ENCODE measurements at places on chromosomes 16 and 17.

- DNase-seq: no peak
Observed at GRCh38 chr17:80213643-80213975, 6.5 kb downstream of the SGSH start.

DNA sequence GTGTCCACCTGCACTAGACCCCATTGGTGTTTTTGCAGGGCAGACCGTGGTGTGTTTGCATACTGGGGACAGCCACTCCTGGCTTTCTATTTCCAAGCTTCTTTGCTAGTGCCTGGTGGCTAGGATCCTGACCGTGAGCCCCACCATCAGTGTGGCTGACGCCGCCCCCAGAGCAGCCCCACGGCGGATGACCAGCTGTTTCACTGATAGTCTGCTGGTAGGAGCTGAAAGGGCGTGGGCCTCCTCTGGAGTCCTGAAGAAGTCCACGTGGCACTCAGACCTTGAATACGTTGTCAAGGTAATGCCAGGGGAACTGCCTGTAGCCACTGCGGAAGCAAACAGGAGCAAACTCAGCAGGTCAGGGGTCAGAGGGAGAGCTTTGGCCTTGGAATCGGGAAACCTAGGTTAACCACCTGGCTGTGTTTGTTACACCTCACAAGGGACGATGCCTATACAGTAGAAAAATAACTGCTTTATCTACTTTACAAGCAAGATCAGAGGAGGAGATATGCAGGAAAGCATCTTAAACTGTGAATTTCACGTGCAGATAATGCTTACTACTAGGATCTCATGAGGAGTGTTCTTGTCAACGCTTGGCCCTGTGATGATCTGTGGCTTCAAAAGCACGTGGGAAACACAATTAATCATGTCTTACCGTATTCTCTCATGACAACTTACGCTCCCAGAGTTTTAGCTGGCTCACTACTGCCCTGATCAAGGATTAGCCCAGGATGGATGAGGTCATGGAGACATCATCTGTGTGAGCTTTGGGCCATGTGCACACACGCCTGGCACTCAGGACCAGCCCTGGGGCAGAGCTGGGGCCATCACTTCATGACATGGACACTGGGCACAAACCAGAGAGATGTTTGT, 30.3 kb downstream of the ALDH3A2 start:
- DNase-seq: no peak

DNA sequence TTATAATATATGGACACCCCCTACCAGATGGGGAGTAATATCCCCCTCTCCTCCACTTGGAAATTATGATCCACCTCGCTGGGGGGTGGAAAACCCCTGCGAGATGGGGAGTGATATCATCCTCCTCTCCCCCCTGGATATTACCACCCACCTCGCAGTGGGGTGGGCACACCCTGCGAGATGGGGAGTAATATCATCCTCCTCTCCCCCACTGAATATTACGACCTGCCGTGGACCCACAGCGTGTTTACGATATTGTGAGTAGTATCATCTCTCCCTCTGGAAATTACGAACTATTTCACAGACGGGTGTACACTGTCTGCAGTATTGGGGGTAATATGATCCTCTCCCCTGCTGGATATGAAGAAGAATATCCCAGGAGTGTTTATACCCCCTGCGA, 228.3 kb upstream of the WSCD1 start:
- no peak for DNase-seq

DNA sequence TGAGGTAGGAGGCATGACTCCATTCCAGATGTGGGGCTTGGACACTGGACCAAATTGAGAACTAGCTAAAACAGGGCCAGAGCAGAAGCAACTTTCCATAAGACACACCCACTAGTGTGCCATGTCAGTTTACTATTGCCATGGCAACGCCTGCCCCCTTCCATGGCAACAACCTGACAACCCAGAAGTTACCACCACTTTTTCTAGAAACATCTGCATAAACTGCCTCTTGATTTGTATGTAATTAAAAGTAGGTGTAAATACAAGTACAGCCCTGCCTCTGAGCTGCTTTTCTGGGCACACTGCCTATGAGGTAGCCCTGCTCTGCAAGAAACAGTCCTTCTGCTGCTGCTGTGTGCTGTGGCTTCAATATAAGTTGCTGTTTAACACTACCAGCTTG, 19.5 kb upstream of the SCNN1B start:
- DNase-seq: no peak

DNA sequence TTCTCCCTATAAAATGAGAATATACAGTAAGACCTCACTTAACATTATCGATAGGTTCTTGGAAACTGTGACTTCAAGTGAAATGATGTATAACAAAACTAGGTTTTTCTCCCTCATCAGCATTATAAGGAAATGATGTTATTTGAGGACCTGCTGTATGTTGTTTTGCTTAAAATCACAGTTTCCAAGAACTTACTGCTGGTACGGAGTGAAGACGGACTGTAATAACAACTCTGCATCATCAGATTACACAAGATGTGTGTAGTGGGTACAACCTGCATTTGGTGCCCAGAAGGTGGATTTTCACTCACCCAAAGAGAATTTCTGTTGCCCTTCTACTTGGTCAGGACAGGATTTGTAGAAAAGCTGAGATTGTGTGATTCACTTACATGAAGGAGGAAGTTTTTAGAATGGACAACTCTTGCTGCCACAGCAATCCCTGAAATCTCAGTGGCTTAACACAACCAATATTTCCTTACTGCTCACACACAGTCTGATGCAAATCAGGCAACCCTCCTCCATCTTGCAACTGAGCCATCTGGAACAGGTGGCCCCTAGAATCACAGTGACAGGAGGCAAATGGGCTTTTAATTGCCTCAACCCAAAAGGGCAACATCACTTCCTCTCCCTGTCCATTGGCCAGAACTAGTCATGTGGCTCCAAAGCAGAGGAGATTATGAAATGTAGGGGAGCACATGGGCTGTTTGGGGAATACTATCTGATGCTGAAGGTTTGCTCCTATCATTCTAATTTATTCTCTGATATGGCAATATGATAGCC, 67.6 kb upstream of the CACNG5 start:
- DNase-seq: no peak

DNA sequence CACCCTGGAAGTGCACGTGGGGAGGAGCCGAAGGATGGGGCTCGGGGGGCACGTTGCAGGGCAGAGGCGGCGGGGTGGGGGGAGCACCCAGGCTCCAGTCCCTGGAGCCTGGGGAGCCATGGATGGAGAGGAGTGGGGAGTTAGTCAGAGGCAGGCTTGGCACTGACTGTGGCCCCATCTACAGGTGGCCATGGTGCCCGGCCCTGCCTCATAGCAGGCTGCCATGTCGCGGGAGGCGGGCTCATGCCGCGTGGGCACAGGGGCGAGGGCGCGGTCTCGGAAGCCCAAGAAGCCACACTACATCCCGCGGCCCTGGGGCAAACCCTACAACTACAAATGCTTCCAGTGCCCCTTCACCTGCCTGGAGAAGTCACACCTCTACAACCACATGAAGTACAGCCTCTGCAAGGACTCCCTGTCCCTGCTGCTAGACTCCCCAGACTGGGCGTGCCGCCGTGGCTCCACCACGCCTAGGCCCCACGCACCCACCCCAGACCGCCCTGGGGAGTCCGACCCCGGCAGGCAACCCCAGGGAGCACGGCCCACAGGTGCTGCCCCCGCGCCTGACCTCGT, 3.0 kb downstream of the PRR35 start:
- DNase-seq: no peak

- DNase-seq: no peak
Observed at GRCh38 chr16:23110257-23110899, 38.9 kb downstream of the USP31 start.

DNA sequence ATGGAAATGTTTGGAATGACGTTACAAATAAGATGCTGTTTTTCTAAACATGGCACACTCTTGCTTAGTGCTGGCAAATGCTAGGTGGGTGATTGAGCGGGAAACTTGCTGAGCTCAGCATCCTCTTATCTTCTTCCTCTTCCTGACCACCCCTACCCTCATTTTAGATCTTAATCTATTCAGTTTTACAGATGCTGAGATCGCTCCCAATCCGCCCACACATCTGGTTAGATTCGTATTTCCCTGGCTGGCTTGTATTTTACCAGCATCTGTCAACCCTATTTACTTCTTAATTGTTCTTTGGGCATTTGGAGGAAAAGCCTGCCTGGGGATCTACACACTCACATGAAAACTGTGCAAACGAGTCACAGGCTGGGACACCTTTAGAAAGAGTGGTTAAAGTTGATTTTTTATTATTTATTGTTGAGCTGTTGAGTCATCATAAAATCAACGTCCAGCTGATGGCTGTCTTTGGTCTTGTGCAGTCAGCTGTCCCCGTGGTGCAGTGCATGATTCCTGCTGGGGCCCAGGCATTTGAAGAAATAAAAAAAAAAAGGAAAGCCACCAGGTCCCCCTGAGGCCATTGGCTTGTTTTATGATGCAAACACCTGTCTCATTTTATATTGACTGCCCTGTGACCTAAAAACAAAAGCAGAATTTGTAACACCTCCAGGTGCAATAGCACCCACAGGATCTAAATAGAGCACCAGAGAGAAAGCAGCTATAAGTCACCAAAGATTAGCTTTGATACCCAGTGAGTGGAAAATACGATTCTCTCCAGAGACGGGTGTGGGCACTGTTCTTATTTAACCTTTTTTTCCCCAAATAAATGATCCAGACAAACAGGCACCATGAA, 258.6 kb downstream of the HS3ST3B1 start:
- DNase-seq: no peak

DNA sequence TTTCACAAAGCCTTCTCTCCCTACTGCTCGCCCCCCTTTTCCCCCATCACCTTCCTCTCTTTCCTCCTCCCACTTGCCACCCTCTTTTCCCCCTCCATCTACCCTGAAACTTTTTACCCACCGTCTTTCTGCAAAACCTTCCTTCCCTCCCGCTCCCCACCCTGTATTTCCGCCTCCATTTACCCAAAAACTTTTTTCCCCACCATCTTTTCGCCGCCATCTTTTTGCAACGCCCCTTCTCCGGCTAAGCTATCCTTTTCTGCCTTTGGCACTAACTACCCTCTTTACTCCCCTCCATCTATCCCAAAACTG, 205.2 kb upstream of the WSB1 start:
- DNase-seq: no peak

DNA sequence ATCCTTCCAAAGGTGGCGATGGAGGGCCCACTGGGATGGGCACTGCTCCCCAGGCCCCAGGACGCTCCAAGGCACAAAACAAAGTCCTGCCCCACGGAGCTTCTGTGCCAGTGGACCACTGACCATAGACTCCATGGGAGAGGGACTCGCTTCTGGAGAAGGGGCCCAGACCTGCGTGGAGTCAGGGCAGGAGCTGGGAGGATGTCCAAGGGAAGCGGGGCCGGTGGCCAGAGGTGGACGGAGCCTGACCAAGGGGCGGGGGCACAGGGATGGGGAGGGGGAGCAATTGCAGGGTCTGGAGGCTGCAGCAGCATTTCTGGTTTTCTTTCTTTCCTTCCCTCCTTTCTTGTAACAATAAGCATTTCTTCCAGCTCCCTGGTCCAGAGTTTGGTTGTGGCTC, 14.1 kb downstream of the KCNJ12 start:
- no peak for DNase-seq

GRCh38 chr17:81093619-81094508, 58.9 kb downstream of the BAIAP2 start:
- no peak for DNase-seq

DNA sequence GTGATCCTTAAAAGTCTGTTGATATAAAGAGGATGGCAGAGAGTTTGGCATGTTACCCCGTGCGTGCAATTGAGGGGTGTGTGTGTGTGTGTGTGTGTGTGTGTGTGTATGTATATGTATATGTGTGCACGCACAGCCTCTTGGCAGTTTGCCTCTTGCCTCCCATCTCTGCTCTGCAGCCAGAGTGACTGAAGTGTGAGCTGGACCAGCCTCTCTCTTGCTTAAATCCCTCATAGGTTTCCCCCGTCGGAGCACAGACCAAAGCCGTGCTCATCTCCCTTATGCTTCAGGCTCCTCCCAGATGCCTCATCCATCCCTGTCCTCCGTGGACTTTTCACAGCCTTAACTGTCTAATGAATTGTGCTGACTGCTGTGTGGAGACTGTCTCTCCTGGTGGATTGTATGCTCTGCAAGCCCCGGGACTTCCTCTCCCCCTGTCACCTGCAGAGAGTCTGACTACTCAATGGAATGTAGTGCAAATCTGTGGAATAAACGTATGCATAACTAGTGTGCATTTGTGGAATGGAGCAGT, 413.5 kb downstream of the CPPED1 start:
- no peak for DNase-seq

- DNase-seq: peak; percentile 59
Observed at GRCh38 chr17:61208301-61209105, 191.1 kb upstream of the TBX2 start.

- DNase-seq: no peak
Observed at GRCh38 chr17:74094651-74095050, 108.8 kb upstream of the RPL38 start.

DNA sequence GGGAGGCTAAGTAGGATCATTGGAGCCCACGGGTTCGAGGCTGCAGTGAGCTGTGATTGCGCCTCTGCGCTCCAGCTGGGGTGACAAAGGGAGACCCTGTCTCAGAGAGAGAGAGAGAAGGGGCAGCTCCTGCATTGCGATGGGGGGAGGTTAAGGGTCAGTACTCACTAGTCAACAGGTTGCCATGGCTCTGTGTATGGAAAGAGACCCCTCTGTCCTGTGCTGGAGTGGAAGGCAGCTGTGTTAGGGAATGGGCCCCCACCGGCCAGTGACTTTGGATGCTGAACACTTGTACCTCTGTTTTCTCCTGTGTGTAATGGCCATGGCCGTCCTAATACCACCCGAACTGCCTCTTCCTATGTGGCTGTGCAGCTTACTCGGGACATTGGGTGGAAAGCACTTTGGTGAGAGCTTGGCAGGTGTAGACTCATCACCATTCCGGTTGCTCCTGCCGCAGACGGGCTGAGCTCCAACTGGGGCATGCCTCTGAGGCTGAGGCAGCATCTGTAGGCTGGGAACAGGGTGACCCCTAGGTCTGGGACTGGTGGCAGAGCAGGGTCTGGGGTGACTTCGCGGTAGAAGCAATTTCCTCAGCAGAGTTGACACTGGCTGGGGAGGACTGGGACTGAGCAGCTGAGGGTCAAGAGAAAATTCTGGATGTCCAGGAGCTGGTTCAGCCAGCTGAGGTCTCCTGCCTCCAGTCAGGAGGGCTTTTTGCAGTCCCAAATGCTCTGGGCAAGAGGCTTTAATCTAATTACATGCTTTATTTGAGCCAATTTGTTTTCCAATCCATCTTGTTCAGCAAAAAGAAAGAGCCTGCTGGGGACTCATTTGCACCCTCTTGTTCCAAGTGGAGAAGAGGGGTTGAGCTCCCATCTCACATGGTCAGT, 184.5 kb downstream of the NTN1 start:
- no peak for DNase-seq
